ENCODE measurements at places on chromosomes 13 and 19.

DNA sequence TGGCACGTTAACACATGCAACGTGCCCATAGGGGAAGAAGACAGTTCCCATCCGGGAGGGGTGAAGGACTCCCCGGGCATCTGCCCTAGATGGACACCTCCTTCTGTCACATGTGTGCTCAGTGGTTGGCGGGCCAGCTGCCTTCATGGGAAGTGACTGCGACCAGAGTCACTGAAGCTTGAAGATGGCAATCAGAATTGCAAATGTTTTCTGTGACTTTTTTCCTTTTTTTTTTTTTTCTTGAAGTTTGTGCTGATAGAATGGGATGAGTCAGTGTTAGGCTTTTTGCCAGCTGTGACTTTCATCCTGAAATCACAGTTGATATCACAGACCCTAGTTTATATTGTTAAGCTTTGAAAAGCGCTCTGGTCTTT is 109.2 kb upstream of the MCF2L start:
- DNase-seq = no peak

GRCh38 chr13:49669735-49670309 is 21.5 kb downstream of the EBPL start:
- peak; percentile 37 for DNase-seq

- no peak for DNase-seq
These were observed 36.6 kb downstream of the MUC16 start for GRCh38 chr19:8973501-8974091.

DNA sequence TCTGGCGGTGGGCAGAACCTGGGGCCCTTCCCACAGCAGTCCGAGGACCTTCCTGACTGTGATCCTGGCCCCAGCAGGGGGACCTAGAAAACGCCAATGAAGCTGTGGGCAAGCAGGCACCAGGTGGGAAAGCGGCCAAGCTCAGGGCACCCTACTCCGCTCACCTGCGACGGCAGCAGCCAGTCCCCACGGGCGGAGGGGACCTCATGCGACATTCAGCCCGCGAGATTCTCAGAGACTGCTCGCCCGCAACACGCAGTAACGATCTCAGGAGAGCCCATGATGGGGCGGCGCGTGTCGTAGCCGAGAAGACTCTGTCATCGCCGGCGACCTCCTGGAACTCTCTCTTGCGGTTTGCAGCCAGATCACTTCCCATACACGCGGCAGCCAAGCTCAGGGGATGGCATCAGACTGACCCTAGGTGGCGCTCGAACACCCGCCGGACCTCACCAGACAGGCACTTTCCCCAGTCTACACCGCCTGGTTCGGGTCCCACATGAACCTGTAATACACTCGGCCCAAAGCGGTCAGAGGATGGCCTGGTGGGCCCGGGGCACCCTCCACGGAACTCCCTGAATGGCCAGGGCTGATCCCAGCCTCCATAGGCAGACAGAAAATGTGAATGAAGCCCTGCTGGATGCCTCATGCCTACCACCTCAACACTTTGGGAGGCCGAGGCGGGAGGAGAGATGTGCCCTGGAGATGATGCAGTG is 26.5 kb downstream of the MAN2B1 start:
- DNase-seq = peak; percentile 28

DNA sequence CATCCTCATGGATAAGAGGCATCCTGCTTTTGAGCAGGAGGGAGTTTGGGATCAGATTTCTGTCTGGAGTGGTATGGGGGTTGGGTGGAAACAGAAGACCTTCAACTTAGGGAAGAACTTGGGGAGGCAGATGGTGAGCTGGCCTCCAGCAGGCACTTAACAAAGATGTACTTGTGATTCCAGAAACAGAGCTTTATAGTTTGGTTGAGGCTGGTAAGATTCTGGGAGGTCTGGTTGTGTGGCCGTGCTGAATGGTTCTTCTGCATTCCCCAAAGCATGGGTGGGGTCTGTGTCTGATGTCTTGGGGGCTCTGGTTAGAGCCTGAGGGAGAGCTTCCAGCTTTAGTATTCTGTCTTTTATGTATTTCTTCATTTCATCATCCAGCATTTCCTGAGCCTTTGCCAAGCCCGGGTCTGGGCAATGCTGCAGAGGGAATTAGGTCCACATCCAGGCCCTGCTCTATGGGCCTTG is 4.8 kb downstream of the MEGF8 start:
- DNase-seq = peak; percentile 27

DNA sequence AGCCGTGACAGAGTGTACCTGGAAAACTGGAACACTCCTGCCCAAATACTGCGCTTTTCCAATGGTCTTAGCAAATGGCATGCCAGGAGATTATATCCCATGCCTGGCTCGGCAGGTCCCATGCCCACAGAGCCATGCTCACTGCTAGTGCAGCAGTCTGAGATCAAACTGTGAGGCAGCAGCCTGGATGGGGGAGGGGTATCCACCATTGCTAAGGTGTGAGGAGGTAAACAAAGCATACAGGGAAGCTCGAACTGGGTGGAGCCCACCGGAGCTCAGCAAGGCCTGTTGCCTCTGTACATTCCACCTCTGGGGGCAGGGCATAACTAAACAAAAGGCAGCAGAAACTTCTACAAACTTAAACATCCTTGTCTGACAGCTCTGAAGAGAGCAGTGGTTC is 10.5 kb downstream of the CYP2A13 start:
- no peak for DNase-seq

DNA sequence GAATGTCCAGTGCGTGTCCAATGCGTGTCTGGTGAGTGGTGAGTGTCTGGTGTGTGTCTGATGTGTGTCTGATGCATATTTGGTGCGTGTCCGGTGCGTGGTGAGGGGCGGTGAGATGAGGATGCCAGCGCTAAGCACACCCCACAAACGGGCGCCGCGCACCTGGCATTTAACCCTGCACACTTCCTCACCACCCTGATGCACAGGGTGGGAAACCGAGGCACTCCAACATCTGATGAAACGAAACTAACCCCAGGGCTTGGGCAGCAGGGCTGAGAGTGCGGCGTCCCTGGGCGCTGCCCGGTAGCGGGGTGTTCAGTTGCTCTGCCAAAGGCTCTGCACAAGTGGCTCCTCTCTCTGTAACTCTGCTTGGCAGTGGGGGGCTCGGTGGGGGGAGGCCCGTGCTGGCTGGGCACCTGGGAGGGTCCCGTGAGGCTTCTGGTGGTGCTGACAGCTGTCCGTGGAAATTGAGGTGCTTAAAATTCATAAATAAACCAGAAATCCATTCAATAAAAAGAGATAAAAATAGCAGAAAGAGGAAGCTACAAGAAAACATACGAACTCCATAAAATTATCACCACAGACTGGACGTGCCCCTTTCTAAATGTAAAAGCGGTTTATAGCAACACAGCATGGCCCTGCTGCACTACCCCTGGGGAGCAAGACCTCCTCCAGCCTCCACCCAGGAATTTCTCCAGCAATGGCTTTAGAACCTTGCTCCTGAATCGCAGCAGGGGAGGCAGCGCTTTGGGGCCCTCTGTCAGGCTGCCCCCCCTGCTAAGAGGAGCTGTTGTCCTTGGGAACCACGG is 76.0 kb downstream of the RASA3 start:
- no peak for DNase-seq

GRCh38 chr13:79492313-79492798 is 11.4 kb downstream of the NDFIP2 start:
- no peak for DNase-seq

DNA sequence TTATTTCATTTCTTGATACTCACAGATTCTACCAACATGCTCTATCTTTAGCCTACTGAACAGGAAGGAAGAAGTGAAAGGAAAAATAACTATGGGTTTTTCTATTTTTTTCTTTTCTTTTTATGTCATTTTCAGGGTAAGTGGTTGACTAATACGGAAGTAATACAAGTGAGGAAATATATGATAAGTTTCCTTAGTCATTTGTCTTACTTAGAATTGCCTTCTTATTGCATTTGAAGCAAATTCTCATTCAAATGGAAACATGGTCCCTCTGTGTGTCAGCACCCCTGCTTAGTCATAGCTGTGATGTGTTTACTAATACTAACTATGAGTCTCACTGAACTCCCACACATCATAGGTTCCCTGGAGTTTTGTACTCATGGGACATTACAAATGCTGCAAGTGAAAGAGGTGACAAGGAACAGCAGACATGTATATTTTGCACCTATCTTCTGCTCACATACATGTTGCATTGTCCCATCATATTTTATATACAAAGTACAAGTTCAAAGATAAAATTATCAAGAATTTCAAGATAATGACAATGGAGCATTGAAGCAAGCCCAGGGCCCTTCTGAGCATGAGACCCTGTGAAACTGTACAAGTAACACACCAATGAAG is 60.1 kb downstream of the DCT start:
- no peak for DNase-seq

DNA sequence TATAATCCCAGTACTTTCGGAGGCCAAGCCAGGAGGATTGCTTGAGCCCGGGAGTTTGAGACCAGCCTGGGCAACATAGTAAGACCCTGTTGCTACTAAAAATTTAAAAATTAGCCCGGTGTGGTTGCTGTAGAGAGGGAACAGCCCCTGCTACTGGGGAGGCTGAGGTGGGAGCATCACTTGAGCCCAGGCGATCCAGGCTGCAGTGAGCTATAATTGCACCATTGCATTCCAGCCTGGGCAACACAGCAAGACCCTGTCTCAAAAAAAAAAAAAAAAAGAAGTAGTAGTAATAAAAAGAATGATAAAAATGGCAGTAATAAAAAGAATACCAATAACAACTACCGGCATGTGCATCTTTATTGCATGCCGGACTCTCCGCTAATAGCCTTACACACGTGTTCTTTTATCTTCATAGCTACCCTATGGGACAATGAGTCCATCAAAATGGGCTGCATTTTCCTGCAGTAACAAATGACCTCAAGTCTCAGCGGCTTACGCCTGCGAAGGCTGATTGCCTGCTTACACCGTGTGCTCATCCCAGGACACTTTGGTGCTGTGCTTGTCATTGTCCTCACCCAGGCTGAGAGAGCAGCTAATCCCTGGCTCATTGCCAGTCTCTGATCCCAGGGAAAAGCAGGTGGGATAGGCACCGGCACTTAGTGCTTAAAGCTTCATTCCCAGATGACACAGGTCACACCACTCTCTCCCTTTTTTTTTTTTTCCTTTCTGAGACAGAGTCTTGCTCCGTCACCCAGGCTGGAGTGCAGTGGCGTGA is 14.4 kb upstream of the SYCN start:
- no peak for DNase-seq

DNA sequence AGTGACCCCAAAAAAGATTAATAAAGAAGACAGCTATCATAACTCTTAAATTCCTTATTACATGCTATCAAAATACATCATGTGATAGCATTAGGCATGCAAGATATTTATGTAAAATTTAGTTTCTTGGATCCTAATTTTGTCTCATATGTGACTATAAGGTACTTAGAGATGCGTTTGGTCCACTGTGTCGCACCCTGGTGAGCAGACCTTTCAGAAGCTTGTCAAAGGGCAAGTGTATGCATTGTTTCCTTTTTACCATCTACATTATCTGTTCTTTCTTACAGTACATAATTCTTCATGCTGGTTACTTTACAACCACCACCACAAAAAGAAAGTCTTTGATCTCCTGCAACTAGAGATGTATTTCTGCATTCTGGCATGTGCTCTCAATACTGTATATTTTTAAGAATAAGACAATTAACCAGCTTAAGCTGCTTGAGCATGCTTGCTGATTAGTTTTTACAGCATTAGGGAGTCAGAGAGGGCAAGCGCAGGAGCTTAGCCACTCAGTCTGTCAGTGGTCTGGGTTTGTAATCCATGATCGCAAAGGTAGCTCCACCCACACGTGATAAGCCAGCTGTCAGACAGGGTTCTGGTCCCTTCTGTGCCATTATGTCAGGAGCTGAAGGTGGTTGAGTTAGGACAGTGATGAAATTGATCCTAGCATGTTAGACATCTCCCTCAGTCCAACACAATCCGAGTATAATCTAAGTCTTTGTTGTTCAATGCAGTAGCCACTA is 500.9 kb downstream of the MYO16 start:
- DNase-seq = no peak

DNA sequence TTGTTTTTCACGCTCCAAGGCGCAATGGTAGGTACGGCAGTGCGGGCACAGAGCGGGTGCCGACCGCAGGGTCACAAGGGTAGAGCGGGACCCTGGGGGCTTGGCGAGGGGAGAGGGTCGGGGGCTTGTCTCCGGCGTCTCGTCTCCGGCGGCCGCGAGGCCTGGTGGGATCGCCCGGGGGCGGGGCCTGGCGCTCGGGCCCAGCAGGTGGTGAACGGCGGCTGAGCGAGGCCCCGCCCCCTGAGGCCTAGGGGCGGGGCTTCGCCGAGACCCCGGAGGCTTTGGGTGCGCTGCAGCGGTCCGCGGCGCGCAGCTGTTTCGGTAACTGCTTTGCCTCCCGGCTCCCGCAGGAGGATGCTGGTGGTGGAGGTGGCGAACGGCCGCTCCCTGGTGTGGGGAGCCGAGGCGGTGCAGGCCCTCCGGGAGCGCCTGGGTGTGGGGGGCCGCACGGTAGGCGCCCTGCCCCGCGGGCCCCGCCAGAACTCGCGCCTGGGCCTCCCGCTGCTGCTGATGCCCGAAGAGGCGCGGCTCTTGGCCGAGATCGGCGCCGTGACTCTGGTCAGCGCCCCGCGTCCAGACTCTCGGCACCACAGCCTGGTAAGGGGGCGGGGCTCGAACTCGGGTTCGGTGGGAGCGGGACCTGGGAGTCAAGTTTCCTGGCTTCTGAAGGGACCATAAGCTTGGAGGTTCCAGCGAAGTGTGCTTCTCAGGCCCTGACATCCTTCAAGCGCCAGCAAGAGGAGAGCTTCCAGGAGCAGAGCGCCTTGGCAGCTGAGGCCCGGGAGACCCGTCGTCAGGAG is at the start of gene TSEN34:
Gene TSEN34, plus strand, starts transcription at position 298 of the 800 bp plus-strand sequence. Its CDS starts 57 bp downstream, at position 355.
- peak; percentile 42 for DNase-seq

- DNase-seq = peak; percentile 27
These were observed 1.1 kb downstream of the HSPB6 start for GRCh38 chr19:35755550-35756376.

GRCh38 chr19:35549174-35549788 is 3.9 kb downstream of the TMEM147 start:
- DNase-seq = peak; percentile 11

DNA sequence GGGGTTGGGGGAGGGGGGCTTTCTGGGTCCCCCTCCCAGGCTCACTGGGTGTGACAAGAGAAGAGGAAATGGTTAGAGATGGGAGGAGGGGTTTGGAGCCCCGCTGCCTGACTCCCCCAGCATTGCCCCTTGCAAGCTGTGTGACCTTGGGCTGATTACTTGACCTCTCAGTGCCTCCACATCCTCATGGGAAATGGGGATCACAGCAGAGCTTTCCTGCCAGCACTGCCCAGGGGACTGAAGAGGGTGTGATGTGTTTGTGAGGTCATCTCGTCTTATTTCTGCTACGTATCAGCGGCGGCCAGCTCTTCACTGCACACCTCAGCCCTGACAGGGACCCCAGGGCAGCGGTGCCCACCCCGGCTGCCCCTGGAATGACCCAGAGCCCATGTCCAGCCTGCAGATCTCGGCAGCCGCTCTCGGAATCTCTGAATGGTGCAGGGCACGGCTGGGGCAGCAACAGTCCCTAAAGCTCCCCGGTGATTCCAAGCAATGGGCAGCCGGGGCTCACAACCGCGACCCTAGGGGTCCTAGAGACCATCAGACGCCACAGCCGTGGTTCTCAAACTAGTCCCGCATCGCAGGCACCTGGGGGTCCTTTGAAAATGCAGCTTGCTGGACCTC is 8.4 kb downstream of the PNMA8B start:
- no peak for DNase-seq

- DNase-seq = no peak
These were observed 956.1 kb upstream of the PCDH20 start for GRCh38 chr13:62371737-62372136.
